Smooth muscle cell of the umbilical artery (primary cell): ENCODE measurements at places on chromosomes 7 and 10. TPM values are rescaled to one million over a fixed set of nuclear protein-coding genes. Genes with fewer than 3 reads are reported as not detected.

Gene NEBL
- under 0.01 and 0.09 TPM in 2 replicates for total RNA-seq

Gene FAM221A
- total RNA-seq: 1.2 and 2.0 TPM in 2 replicates

Gene PRKAR1B
- total RNA-seq: 9.2 and 14.0 TPM in 2 replicates

Gene LIPM
- not detected in 2 replicates for total RNA-seq

Gene HOXA6
- 3.6 and 5.8 TPM in 2 replicates for total RNA-seq
